ENCODE measurements at places on chromosomes 11 and 22.

GRCh38 chr22:48069256-48069655, 1306.8 kb downstream of the TBC1D22A start:
- no peak for DNase-seq

- no peak for DNase-seq
Observed at GRCh38 chr11:35725885-35726284, 63.3 kb downstream of the TRIM44 start.

DNA sequence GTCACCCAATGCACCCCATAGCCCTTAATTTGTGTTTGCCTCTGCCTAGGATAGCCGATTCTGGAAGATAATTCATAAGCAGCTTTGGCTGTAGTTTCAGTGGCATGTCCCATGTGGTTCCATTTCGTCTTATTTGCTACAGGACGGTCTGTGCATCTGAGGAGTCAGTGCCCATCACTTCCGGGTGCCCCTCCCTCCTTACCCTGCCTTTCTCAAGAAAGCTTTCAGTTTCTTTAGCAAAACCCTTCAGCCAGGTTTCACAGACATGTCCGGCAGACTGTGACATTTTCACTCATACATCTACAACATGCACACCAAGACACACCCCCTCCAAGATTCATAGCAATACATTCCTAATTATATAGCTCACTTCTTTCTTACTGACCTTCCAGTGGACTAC, 14.3 kb downstream of the TP53AIP1 start:
- no peak for DNase-seq

GRCh38 chr11:118792570-118793124, 1.7 kb upstream of the DDX6 start:
- DNase-seq = peak; percentile 28

- DNase-seq = no peak
Observed at GRCh38 chr11:123062892-123063825, 1.2 kb upstream of the HSPA8 start.

DNA sequence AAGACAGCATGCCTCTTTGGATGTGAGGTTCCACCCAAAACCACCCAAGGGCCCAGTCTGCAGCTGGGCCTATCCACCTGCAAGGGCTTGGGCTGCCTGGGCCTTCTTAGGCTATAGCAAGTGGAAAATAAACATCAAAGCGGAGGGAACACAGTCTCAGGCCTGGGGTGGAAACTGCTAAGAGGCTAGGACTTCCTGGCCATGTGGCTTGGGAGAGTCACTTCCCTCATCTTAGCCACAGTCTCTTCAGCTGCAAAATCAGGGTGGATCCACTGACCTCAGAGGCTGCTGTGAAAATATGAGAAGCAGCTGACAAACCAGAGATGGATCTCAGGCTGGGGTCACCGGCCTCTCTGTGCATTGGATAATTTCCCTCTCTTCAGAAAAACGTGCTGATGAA, 30.6 kb upstream of the TFIP11 start:
- no peak for DNase-seq

- no peak for DNase-seq
Observed at GRCh38 chr11:118135796-118136165, 16.8 kb downstream of the SCN4B start.

- DNase-seq = peak; percentile 67
Observed at GRCh38 chr11:66720223-66720898, 8.7 kb downstream of the SPTBN2 start.

DNA sequence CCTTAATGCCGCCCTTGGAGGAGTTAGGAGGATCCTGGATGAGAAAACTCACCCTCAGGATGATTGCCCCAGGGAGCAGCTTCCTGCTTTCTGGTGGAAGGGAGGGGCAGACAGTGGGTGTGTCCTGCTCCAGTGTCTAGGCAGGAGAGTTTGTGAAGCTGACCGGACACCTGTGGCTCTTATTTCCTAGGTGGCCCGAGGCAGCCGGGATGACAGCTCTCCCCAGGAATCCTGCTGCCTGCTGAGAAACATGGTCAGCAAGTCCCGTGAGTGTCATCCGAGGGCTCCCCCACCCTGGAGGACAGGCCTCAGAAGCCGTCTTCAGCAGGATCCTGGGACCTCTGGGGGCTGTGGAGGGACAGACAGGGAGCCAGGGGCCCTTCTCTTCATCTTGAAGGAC, 50.4 kb downstream of the ST3GAL4 start:
- DNase-seq = no peak

- no peak for DNase-seq
Observed at GRCh38 chr11:23540101-23540561, 679.9 kb upstream of the CCDC179 start.

- no peak for DNase-seq
Observed at GRCh38 chr11:74462009-74462408, 5.3 kb downstream of the KCNE3 start.

DNA sequence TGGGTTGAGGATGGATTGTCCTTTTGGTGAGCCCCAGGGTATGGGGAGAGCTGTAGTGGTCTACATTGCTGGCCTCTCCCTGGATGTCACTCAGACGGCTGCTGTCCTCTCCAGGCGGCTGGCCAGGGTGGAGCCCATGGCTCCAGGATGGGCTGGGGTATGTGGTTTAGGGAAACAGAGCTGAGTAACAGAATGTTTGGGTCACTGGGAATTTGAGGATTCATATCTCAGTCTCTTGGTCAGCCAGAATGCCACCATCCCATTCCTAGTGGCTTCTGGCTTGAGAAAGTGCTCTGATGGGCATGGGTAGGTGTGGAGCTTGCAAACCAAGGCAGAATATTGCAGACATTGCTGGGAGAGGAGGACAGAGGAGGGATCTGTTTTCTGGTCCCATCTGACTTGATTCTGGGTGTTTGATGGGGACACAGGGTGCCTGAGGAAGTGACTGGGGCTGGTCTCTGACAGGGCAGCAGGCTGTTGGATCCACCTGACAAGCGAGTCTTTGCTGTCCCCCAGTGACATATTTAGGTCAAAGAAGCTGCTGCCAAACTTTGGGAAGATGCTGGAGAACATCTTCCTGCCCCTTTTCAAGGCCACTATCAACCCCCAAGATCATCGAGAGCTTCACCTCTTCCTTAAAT, 41.4 kb downstream of the AMPD3 start:
- DNase-seq = no peak

- no peak for DNase-seq
Observed at GRCh38 chr11:57348636-57349313, 10.6 kb downstream of the P2RX3 start.

- DNase-seq = no peak
Observed at GRCh38 chr11:96388891-96389719, 607 bp downstream of the CCDC82 start.

GRCh38 chr11:83120327-83120726, 36.6 kb upstream of the PCF11 start:
- DNase-seq = no peak

DNA sequence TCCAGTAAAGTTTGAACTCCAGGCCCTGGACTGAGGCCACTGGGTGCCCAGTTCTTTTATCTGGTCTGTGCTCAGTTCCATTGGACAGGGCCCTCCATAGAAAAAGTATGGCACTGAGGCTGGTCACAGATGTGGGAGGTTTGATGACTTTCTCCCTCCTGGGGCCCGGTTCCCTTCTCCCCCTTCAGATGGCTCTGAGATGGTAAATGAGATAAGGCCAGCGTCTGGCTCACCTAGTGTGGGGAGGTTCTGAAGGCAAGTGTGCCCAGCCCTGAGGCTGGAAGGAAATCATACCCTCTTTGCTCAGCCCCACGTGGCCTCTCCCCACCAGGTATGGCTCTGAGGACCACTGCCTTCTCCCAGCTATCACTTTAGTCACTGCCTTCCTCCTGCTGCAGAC, 1.5 kb upstream of the CLDN5 start:
- DNase-seq = no peak

GRCh38 chr11:64246871-64247728, at the start of gene PPP1R14B:
Gene PPP1R14B (minus strand): TSS chr11:64246943. CDS start chr11:64246673, 270 bp downstream.
- peak; percentile 78 for DNase-seq

DNA sequence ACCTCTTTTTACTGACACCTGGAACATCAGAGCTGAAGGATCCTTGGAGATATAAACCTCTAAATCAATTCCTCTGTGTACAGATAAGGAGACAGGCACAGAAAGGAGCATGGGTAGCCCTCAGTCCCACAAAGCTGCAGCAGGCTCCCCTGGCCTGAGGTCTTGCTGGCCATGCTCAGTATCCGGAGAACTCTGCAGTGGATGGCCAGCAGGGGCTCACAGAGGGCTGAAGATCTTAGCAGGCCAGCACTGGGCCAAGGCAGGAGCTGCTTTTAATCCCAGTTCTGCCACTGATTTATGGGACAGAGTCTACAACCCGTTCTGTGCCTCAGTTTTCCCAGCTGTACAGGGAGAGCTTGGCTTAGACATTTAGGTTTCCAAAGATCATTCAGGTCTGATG, 52.6 kb upstream of the LRRC32 start:
- DNase-seq = no peak

DNA sequence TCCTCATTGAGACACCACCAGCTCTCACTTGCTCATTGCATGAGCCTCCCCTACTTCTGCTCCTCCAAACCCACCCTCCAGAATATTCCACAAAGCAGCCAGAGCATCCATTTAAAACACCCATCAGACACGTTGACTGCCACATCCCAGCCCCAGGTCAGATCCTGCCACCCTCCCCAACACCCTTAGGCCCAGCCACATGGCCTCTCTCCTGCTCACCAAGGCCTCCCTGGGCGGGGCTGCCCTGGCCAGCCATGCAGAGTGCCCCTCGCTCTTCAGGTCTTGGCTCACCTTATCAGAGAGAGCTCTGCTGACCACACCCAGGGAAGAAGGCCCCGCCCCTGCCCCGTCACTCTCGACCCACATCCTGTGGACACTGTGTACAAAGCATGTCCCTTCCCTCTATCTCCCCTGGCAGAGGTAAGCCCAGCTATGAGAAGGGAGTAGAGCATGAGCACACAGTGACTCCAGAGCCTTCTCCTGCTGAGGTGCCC, 106.8 kb downstream of the MICAL3 start:
- no peak for DNase-seq

GRCh38 chr11:120078397-120078796, 59.5 kb downstream of the TRIM29 start:
- no peak for DNase-seq

DNA sequence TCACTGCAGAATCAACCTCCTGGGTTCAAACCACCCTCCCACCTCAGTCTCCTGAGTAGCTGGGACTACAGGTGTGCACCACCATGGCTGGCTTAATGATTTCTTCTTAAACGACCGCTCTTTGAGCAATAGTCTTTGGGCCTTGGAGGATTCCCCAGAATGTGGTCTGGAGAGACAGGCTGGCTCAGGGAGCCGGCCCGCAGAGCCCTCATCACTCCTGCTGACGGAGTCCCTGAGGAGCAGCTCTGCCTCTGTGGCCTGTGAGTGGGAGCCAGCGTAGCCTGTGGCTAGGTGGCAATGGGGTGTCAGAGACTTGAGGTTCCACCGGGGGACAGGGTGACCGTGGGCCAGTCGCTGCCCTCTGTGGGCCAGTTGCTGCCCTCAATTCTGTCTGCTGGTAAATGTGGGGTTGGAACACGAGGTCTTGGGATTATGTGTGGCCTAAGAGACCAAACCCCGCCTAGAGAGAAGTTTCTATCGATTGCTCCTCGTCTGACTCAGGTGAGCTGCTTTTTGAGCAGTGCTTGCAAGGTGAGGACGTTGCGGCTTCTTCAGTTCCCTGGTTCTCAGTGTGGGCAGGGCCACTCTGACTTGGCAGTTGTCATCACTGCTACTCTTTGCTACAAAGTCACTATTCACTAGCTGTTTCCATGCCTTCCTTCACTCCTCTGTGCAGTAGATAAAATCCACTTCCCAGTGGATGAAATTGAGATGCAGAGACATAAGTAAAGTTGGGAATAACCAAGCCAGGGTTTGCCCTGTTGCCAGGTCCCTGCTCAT, 124.8 kb upstream of the NECTIN1 start:
- DNase-seq = no peak

- no peak for DNase-seq
Observed at GRCh38 chr11:113256431-113257202, 57.8 kb upstream of the TTC12 start.

DNA sequence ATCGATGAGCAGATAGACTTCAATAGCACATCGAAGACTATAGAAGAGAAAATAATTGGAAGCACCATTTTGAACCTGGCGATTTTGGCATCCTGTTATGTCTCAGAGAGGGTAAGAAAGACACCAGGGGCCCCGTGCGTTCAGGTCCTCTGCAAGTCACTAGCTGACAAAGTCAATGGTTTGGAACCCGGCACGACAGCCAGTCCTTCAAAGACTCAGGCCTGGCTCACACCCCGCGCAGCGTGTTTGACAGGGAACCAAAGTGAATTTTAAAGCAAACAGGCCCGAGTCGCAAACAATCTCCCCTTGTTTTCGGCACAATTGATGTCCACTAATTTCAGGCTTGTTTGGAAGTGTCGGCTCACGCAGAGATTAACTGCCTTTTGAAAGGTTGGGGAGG, 716.6 kb downstream of the BRD1 start:
- no peak for DNase-seq

- DNase-seq = no peak
Observed at GRCh38 chr22:45968003-45968650, 8.8 kb downstream of the WNT7B start.

- DNase-seq = no peak
Observed at GRCh38 chr11:128432926-128433325, 154.4 kb downstream of the ETS1 start.
